ENCODE measurements at places on chromosomes 7 and 10.

- DNase-seq: no peak
Observed at GRCh38 chr7:83054472-83054871, 108.2 kb downstream of the PCLO start.

DNA sequence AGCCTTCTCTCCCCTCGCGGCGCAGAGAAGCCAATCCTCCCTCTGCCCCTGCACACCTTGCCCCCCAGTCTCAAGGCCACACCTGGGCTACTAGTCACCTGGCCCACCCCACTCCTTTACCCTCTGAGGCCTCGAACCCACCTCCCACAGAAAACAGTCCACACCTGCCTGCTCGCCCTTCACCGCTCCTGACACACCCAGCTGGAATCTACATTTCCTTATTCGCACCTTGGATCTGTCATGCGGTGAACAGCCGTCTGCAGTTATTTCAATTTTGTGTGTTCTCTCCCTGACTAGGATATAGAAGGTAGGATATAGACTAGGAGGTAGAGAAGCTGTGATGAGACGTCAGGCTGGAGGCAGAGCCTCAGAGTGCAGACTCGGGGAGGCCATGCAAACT is 29.4 kb downstream of the SMKR1 start:
- no peak for DNase-seq

DNA sequence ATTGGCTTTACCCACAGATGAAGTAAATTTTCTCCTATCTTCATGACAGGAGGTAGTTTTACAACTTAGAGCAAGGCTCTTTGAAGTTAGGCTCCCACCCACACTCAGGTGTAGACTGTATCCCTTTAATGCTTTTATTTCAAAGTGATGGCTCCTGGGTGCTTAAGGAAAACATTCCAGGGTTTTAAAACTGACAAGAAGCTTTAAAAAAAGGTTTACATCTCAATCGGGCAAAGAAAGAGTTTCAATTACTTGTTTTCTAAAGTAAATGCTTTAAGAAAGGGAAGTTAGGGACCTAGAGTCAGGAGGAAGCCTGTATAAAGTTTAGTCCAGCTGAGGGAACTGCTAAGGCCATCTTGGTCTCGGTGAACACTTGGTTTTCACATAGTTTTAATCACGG is 1153.8 kb upstream of the C7orf33 start:
- no peak for DNase-seq

DNA sequence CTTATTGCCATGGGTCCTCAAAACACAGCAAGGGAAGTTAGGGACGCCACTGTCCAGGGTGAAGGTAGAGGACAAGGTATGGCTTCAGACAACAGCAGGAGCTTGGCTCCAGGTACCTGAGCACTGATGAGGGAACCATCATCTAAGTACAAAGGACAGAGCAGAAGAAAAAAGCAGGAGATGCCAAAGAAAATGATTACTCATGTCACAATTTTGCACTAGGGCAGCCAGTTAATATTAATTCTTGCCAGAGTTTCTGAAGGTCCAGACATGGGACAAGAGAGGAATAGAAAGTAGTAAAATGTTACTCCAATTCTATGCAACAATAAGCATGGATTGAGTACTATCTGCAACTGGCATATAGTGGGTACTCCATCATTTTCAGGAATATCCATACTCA is 14.1 kb downstream of the PTN start:
- no peak for DNase-seq

GRCh38 chr10:102727037-102727818 is 12.8 kb downstream of the SFXN2 start:
- no peak for DNase-seq

DNA sequence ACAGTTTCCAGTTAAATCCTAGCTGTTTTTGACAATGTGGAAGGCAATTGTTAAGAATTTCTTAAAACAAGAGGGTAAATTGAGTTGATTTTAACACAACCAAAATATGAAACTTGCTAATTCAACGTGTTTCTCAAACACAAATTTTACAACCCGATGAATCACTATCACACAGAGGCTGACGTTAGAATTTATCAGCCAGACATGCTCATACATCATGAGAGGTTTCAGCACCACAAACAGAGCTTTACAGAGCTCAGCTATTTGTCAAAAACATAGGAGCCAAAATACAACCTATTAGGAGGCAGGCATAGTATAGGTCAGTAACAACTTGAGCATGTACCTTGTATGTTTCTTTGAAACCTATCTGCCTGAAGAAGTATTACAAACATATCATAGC is 36.1 kb downstream of the LRRN3 start:
- no peak for DNase-seq

GRCh38 chr7:159030490-159031134 is 114.1 kb downstream of the VIPR2 start:
- DNase-seq: no peak

- no peak for DNase-seq
Observed at GRCh38 chr7:30656006-30656957, 26.0 kb downstream of the CRHR2 start.

- no peak for DNase-seq
Observed at GRCh38 chr7:4017785-4018184, 664.3 kb upstream of the FOXK1 start.

GRCh38 chr10:116417821-116418220 is 9.8 kb upstream of the PNLIPRP3 start:
- DNase-seq: no peak

DNA sequence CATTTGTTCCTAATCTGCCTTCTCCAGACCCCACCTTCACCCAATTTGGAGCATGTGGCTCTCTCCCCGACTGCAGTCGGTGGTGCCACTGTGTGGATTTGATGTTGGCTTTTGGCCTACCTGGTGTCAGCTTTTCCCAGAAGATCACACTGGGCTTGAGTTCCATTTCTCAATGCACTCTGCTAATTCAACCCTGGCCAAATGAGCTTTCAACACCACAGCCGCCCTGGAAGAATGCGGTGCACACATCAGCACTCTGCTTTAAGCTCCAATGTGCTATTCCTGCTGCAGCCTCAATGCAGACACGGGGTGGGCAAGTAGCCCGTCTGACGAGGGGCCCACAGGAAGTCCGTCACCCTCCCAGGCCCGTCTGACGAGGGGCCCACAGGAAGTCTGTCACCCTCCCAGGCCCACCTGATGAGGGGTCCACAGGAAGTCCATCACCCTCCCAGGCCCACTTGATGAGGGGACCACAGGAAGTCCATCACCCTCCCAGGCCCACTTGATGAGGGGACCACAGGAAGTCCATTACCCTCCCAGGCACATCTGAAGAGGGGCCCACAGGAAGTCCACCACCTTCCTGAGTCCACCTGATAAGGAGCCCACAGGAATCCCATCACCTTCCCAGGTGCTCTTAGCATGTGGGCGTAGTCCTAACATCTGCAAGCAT is 64.4 kb downstream of the ASB13 start:
- no peak for DNase-seq

- no peak for DNase-seq
Observed at GRCh38 chr7:137999496-138000080, 2.3 kb downstream of the CREB3L2 start.

DNA sequence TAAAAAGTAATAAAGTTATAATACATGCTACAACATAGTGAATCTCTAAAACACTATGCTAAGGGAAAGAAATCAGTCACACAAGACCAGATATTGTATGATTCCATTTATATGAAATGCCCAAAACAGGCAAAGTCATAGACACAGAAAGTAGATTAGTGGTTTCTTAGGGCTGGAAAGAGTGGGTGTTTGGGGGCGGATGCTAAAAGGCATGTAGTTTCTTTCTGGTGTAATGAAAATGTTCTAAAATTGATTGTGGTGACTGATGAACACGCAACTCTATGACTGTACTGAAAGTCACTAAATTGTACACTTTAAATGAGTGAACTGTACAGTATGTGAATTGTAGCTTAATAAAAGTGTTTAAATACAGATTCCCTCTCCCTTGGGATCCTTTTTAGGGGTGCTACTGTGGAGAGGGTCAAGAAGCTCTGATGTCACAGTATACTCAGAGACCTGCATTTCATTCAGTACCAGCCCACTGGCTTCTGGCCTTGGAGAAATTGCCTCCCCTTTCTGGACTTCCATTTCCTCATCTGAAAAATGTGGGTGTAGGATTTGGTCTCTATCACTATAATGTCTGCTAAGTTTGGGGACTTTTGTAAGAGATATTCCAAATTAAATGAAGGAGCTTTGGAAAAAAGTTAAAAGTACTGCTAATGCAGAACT is 46.4 kb downstream of the AOAH start:
- DNase-seq: peak; percentile 84

GRCh38 chr7:48176356-48176893 is 5.2 kb downstream of the ABCA13 start:
- no peak for DNase-seq

- DNase-seq: no peak
Observed at GRCh38 chr10:123459371-123460091, 206.6 kb upstream of the GPR26 start.

DNA sequence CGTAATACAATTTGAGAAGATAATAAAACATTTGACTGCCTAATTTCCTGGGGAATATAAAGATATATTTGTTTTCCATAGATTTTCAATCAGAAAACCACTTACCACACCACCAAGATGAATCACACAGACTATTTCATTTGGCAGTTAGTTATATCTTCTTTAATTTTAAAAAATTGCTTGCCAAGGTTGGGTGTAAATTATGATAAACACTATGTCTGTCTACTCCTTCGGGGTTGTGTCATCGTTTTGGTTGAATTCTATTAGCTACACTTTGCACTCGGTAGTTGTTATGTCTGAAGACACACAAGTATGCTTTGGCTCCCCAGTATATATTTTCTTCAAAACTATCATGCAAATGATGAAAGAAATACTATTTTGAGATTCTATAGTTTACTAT is 594.8 kb upstream of the SEMA3D start:
- DNase-seq: no peak

- DNase-seq: no peak
Observed at GRCh38 chr7:129804111-129804889, 148.5 kb downstream of the UBE2H start.

DNA sequence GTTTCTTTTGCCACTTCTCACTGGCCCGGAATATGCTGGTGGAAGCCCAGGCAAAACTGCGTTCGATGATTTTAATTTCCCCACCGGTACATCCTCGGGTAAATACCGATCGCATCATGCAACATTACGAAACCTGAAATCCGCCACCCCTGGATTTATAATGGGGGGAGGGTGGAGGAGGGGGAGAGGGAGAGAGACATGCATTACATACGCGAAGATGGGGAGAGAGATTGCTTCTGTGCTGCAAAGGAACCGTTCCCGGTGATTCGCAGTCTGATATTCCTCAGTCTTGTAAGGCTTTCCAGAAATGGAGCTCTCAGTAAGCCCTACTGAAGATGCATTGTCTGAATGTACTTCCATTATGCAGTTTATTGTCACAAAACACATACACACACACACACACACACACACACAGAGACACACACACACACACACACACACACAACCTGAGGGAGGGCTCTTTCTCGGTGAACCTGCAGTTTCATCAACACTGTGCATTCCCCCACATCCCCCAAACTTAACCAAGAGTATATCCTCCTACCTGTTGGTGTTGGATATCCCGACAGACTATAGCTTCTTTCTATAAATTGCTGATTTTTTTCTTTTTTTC is 741 bp downstream of the GPR85 start:
- no peak for DNase-seq

DNA sequence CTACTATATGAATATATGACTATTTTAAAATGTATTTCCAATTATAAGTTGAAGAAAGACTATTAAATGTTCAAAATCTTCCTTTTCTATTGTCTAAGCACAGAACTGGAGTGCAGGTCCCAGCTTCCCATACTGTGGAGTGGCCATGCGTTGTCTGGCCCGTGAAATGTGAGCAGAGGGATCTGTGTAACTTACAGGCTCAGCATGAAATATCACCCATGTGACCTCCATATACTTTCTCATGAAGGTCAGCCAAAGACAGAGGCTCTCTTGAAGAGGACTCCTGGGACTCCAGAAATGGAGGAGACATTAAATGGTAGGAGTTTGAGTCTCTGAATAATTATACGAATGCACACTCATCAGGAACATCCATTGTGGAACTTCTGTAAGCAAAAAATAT is 92.4 kb upstream of the CAV2 start:
- no peak for DNase-seq

- DNase-seq: peak; percentile 78
Observed at GRCh38 chr7:70647801-70648498, 484.0 kb upstream of the GALNT17 start.

DNA sequence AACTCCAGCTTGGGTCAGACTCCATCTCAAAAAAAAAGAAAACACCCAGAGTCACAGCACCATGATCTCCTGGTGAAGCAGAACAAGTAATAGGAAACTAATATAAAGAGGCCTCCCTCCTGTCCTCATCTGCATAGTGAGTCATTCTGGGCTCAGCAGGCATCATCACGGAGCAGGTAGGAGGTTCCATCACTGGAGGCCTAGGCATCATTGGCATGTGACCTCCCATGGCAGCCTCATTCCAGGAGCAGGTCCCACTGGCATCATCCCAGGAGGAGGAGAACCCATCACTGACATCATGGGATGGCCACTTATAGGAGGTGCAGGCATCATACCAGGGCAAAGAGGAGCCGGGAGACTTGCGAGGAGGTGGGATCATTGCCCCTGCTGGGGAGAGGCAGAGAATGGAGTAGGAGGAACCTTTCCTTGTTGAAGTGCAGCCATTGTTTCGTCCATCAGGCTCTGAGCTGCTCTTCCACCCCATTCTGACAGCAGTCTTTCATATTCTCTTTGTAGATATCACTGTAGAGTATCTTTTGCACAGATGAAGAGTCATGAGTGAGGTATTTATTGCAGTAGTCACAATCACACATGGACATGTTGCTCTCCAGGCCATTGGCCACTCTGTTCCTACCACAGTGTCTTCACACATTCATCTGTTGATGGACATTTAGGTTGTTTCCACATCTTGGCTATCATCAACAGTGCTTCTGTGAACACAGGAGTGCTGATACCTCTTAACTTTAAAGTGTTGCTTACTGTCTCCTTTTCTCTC is 73.8 kb downstream of the OSBPL3 start:
- DNase-seq: no peak

GRCh38 chr10:11141571-11142091 is 124.0 kb downstream of the CELF2 start:
- no peak for DNase-seq

- no peak for DNase-seq
Observed at GRCh38 chr7:1497293-1497927, 6.8 kb downstream of the INTS1 start.

DNA sequence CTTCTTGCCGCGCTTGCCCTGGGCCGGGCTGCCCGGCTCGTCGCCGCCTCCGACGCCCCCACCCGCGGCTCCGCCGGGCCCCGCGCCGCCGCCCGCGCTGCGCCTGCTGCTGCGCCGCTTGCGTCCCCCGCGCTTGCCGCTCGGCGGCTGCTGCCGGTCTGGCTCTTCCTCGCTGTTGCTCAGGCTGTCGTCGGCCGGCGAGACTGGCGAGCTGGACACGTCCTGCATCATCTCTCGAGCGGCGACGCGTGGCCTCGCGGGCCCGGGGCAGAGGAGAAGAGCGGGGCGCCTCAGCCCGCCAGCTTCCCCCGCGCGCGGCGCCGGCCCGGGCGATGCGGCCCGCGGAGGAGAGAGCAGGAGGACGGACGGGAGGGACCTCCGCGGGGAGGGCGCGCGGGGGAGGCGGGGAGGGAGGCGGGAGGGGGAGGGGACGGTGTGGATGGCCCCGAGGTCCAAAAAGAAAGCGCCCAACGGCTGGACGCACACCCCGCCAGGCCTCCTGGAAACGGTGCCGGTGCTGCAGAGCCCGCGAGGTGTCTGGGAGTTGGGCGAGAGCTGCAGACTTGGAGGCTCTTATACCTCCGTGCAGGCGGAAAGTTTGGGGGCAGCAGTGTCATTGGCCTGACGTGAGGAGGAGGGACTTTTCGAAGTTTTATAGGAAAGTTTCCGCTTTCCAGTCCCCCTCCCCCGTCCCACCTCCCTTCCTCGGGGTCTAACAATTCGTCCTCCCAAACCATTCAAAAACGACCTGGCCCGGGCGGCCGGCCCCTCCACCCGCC is at the start of gene TWIST1:
Gene TWIST1 (minus strand): TSS at position 546 of the 779 bp plus-strand sequence. CDS start 315 bp downstream, at position 231.
- DNase-seq: no peak

Measured in stimulated activated naive CD4-positive, alpha-beta T cell treated with Interleukin-2 at 50 U/mL for 16 hours (primary cell).